ENCODE measurements at places on chromosomes 2 and 18.

GRCh38 chr2:84980263-84980983 lies 9.5 kb downstream of the KCMF1 start:
- DNase-seq: no peak

DNA sequence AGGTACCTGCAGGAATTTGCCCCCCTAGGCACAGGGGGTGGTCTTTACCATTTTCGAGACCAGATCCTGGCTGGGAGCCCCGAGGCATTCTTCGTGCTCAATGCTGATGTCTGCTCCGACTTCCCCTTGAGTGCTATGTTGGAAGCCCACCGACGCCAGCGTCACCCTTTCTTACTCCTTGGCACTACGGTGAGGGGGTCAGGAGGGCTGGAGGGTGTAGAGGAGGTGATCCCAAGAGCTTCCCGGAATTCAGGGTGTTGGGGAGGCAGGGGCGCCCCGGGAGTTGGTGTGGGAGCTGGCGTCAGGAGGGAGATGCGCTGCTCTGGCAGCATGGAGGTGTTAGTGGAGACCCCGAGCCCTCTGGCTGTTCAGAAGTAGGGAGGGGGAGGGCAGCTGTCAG lies 3.2 kb downstream of the GMPPA start:
- DNase-seq: no peak

DNA sequence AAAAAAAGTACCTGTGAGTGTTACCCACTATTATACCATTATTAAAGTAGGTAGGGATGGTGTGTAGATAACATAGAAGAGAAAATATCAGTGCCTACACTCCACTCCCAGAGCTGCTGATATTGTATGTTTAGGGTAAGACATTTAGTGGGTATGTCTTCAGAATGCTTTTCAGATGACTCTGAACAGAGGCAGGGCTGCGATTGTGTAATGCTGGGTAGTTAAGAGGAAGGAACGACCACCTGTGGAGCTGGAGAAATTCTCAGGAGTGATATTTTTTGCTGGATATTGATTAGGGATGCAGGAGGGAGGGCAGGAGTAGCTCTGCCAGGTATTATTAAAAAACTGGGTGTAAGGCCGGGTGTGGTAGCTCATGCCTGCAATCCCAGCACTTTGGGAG lies 2.8 kb downstream of the CNOT11 start:
- DNase-seq: no peak

GRCh38 chr18:49441338-49441938 lies 19.0 kb downstream of the DYM start:
- no peak for DNase-seq

- no peak for DNase-seq
Measured at GRCh38 chr2:134123332-134123731, 130.5 kb upstream of the MGAT5 start.

DNA sequence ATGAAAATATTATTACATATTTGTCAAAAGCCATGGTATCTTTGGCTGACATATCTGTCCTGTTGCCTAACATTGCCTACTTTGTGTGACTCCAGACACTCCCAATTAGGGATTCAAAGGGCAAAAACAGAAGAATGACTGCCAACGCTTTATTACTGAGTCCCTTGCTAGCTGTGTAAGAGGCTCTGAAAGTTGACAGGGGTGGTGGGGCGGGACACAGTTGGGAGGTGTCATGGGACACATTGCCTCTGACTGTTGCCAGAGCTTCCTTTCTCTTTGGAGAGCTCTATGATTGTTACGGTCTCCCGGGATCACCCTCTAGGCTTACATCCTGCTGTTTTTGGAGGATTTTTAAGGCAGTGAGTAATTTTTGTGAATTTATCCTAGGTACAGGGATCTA lies 249.6 kb upstream of the ACVR2A start:
- DNase-seq: no peak

DNA sequence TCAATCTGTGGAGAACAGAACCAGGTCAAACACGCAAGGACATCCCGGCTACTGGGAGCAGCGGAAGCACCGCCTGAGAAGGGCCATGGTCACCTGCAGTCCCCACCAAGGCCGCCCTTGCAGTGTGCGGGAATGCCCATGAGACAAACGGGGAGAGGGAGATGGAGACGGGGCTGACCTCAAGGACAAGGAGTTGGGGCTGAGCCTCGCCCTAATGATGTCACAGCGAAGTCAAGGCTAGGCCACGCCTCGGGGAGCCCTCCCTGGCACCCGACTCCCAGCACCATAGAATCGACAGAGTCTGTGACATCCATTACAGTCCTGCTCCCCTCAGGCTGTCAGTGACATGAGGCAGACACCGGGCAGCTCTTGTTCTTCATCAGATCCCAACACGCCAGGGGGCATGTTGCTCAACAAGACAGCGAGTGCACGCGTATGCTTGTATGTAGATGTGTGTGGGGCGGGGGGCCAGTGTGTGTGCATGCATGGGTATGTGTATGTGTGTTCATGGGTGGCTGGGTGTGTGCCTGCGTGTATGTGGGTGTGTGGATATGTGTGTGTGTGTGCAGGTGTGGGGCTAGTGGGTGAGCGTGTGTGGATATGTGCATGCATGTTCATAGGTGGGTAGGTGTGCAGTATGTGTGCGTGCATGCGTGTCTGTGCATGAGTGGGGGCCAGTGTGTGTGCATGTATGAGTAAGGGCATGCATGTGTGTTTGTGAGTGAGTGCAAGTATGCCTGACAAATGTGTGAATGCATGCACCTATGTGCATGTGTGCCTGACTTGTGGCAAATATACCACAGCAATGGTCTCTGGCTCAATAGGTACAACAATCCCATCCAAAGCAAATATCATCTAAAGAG lies 57.0 kb downstream of the ANKMY1 start:
- DNase-seq: no peak

- DNase-seq: no peak
Measured at GRCh38 chr2:26335231-26335630, 10.7 kb upstream of the SELENOI start.

DNA sequence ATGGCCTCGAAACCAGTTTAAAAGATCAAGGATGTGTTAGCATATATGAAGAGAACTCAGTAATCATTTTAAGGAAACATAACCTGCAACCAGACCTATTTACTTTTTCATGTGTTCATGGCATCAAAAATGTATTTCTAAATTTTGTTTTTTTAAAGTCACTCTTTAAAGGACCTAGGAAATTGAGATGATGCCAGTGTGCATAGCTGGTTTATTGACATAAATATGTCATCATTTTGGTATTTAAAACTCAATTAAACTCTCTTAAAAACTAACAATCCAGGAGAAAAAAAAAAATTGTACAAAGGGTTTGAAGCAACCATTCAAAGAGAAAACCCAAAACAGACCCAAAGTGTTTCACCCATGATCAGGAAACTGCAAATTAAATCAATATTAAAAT lies 198.9 kb upstream of the RND3 start:
- no peak for DNase-seq

DNA sequence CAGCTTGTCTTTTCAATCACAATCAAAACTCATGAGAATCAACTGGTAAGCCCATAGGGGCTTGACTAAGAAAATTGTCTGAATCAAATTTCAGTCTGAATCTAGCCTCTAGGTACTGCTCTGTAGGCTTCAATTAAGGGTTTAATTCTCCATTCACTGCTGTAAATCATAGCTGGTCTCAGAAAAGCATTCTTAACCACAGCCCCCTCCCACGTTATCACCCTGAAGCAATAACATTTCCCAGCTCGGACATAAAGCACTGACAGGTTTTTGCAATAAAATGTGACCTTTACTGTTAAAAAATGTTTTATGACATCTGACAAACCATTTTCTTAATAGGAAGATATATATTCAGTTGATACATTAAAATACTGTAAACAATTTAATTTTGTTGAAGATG lies 55.0 kb downstream of the LRP1B start:
- DNase-seq: no peak

DNA sequence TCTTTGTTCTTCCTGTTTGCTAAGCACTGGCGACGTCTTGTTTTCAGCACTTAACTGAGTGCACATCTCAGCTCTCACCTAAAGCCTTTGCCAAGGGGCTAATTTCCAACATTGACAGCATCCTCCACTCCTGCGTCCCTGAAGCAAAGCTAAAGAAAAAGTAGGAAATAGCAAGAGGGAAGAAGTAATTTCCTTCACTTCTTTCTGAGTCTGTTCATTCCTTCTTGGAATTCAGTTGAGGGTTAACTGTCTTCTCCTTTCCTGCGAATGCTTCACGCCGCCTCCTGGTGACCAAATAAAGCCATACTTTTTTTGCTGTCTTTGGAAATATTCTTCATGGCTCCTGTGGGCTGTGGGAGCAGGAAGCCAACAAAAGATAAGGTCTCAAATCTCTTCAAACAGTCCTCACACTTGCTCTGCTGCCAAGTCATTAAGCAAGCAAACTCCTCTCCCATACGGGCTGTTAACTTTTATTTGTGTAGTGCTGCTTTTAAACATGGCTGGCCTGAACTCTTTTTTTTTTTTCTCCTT lies 100.9 kb downstream of the DPP10 start:
- DNase-seq: no peak

- no peak for DNase-seq
Measured at GRCh38 chr2:201628545-201628944, 14.8 kb downstream of the TMEM237 start.

- no peak for DNase-seq
Measured at GRCh38 chr2:196849895-196850294, 40.7 kb upstream of the C2orf66 start.

DNA sequence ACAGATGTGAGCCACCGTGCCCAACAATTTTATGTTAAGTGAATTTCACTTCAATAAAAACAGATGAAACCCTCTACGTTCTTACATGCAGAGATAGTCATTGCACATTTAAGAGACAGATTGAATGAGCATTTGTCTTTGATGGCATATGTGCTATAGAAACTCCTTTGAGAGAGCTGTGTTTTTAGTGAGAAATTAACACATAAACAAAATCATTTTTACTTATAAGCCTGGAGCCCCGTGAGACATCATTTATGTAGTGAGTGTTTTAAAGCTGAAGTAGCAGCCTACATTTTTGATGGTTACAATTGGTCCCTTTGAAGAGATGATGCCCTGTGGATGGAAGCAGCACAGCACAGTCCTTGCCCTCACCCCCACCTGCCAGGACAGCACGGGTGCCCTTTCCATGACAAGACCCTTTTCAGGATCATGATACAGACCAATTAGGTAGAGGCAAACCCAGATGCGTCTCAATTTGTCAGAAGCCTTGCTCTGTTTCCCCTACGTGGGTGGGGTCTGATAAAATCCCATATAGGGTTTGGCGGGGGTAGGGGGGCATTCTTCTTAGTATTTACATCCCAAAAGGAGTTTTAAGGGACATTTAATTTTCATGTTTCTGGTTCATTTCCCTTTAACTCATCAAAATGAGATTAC lies 237.1 kb downstream of the BCL2 start:
- DNase-seq: no peak

DNA sequence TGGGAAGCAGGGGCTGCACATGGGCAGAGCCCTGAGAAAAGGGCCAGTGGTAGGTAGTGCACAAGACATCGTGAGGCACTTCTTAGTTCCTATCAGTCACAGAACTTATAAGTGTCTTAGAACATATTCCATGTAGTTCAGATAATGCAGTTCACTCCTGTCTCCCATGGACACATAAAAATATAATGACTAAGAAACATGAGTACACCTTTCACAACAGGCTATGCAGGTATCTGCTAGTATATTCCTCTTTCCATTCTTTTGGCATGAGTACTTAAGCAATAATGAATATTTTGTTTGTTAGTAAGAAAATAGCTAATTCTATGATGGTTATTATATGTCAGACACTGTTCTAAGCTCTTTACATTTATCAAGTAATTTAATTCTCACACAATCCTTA lies 808.4 kb downstream of the BCL11A start:
- DNase-seq: no peak

- peak; percentile 86 for DNase-seq
Measured at GRCh38 chr2:240566203-240567136, 1.8 kb upstream of the RNPEPL1 start.

DNA sequence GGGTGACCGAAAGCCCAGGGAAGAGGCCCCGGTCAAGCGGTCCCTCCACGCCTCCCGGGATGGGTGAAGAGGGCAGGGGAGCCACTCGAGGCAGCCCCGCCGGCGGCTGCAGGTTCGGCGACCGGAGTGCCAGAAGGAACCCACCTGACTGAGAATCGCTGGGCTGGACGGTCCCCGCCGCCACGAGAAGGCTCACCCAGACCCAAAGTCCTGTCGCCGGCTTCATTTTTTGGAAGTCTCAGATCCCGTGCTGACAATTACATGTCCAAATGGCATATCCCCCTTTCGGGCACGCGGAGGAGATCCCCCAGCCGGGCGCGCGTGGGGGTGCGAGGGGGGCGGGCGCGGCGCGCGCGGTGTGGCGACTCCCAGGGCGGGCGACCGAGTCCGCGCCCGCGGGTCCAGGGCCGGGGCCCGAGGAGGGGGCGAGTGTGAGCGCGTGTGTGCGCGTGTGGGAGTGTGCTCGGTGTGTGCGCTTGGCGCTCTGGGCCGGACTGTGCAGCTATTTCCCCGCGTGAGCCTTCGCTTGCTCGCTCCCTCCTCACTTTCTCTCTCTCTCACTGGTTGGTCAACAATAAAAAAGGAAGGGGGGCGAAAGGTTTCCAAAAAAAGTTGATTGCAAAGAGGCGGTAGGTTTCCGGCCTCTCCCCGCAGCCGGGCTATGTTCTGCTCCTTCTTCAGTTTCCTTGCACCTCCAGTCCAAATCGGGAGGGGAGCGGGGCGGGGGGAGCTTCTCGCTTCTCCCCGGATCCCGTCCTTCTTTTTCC lies at the start of gene ERBB4:
Gene ERBB4, minus strand, starts transcription at position 498 of the 767 bp plus-strand sequence. Its CDS starts 272 bp downstream, at position 226.
- no peak for DNase-seq

- no peak for DNase-seq
Measured at GRCh38 chr2:101380376-101380775, 6.9 kb downstream of the CREG2 start.

DNA sequence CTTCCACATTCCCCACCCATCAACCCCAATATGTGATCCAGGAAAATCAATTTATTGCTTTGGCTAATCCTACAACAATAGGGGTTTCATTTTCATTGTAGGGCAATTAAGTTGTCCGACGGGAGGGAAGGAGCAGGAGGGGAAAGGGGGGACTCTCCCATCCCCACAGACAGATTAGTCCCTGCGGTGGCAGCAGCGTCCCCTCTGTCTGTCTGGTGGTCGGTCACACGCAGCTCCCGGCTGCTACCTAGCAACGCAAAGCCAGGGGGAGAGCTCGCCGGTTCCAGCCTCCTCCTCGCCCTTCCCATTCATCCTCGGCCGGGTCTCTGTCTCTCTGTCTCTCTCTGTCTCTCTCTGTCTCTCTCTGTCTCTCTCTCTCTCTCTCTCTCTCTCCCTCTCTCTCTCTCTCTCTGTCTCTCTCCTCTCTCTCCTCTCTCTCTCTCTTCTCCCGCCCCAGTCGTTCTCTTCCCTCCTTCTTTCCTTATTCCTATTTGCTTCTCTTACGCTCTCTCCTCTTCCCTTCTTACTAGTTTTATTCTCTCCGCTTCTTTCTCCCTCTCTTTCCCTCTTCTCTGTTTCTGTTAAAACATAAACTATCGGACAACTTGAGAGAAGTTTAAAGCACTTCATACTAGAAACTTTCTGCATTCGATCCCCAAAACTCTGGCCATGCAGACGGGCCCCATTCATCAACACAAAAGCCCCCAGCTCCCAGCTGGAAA lies 1.2 kb downstream of the LRP2 start:
- no peak for DNase-seq

DNA sequence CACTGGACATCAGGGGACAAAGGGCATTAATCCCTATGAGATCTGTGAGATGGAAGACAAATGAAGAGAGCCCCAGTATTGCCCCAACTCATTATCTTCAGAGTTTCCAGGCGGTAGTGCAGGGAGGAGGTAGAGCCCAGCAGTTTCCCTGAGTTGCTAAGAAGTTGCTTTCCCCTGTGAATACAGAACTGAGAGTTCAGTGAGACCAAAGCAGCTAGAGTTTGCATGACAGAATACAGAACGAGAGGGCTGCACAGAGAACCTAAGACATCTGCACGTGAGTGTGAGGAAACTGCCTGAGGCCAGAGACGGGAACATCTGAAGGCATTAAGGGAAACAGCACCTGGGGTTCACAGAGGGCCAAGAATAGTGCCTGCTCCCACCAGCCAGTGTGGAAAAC lies 18.1 kb upstream of the PGAP1 start:
- no peak for DNase-seq
